Left ventricle myocardium inferior (tissue), 1 donor: ENCODE measurements at places on chromosomes 6 and 20. TPM values are rescaled to one million over a fixed set of nuclear protein-coding genes. Genes with fewer than 3 reads are reported as not detected.

GRCh38 chr6:13435477-13436246, 51.7 kb downstream of the GFOD1 start:
- no peaks in the 10 kb centered on the region for H3K36me3 ChIP-seq
- no peak for DNase-seq
- no peak overlapping the region for H3K4me3 ChIP-seq
- peaks cover 85% of the 10 kb centered on the region for H3K4me1 ChIP-seq

- no peaks in the 10 kb centered on the region for H3K27me3 ChIP-seq
- DNase-seq, result no peak
- no peaks in the 10 kb centered on the region for H3K4me1 ChIP-seq
- H3K4me3 ChIP-seq, result no peak overlapping the region
- no peak overlapping the region for H3K27ac ChIP-seq
- peaks cover 24% of the 10 kb centered on the region for H3K36me3 ChIP-seq
These were observed 472.2 kb downstream of the UTRN start for GRCh38 chr6:144757299-144757698.

Gene GGTLC1
- total RNA-seq, result not detected

GRCh38 chr6:83476971-83477370, 35.4 kb upstream of the PRSS35 start:
- H3K4me3 ChIP-seq, result no peak overlapping the region
- H3K27me3 ChIP-seq, result no peaks in the 10 kb centered on the region
- no peak for DNase-seq
- H3K36me3 ChIP-seq, result no peaks in the 10 kb centered on the region
- peaks cover 21% of the 10 kb centered on the region for H3K4me1 ChIP-seq
- H3K27ac ChIP-seq, result no peak overlapping the region

GRCh38 chr6:151139524-151139923, 100.2 kb upstream of the AKAP12 start:
- no peak for DNase-seq
- H3K36me3 ChIP-seq, result no peaks in the 10 kb centered on the region
- H3K27me3 ChIP-seq, result no peaks in the 10 kb centered on the region
- no peak overlapping the region for H3K4me3 ChIP-seq

DNA sequence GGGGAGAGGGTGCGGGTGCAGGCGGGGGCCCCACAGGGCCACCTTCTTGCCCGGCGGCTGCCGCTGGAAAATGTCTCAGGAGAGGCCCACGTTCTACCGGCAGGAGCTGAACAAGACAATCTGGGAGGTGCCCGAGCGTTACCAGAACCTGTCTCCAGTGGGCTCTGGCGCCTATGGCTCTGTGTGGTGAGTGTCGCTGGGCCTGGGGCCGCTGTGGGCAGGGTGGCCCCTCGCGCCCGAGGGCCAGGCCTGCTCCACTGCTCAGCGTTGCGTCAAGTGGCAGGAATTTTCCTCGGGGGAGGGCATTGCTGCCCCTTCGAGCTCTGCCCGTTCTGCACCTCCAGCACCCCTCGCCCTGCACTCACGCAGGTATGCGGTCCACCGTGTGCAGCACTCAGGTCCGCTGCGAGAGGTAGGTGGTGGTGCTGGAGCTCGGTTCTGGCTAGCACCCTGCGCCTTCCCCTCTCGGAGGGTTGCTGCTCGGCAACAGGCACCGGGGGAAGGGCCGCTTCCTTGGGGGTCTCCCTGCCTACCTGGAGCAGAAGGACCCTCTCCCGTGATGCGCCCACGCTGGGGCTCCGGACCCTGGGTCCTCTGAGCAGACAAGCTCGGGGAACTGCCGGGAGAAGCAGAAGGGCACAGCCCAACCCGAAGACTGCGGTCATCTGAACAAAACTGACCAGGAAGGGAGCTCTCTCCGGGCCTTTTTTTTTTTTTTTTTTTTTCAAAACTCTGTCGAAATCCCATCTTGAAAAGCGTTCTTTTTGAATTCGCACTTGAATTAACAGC, 674 bp downstream of the MAPK14 start:
- DNase-seq, result peak; percentile 32
- H3K4me1 ChIP-seq, result peaks cover 56% of the 10 kb centered on the region
- peak overlapping the region; percentile 96 for H3K27ac ChIP-seq
- H3K4me3 ChIP-seq, result peak overlapping the region; percentile 97
